ENCODE measurements at places on chromosomes 5 and 9. TPM values are rescaled to one million over a fixed set of nuclear protein-coding genes. Genes with fewer than 3 reads are reported as not detected.

Gene PCDHGA7
- total RNA-seq, result 23.8 TPM

Gene ADAMTS19
- total RNA-seq, result 1.9 TPM

Gene ADCY2
- 23.2 TPM for total RNA-seq

Gene LHX6
- total RNA-seq, result 32.2 TPM

Gene ANKRD34B
- total RNA-seq, result 0.31 TPM

Gene ANGPTL2
- total RNA-seq, result 1.9 TPM

Gene MYOZ3
- total RNA-seq, result 2.2 TPM

Gene SLC25A48
- 0.31 TPM for total RNA-seq

Gene PAEP
- total RNA-seq, result not detected

Gene OMD
- not detected for total RNA-seq

Gene MARVELD2
- 0.94 TPM for total RNA-seq

Gene MYORG
- 6.6 TPM for total RNA-seq

Gene SLC4A9
- total RNA-seq, result not detected

Gene F2RL2
- total RNA-seq, result 0.31 TPM

Gene SHOC1
- total RNA-seq, result not detected

Gene TAF1L
- 0.31 TPM for total RNA-seq

Gene WDR55
- 16.0 TPM for total RNA-seq

Gene ARID3C
- 0.63 TPM for total RNA-seq

Gene SPATA9
- total RNA-seq, result 1.9 TPM

Gene SLC2A8
- total RNA-seq, result 15.3 TPM

Gene IRGM
- not detected for total RNA-seq

Measured in parietal lobe (tissue), 2 donors.